ENCODE measurements at places on chromosomes 11 and 22.

- peak; percentile 51 for DNase-seq
These were observed 1.0 kb upstream of the CHRM1 start for GRCh38 chr11:62922189-62922589.

- DNase-seq = no peak
These were observed 12.6 kb downstream of the SERPIND1 start for GRCh38 chr22:20786536-20786979.

GRCh38 chr11:111456086-111456858 is 55.9 kb downstream of the BTG4 start:
- no peak for DNase-seq

DNA sequence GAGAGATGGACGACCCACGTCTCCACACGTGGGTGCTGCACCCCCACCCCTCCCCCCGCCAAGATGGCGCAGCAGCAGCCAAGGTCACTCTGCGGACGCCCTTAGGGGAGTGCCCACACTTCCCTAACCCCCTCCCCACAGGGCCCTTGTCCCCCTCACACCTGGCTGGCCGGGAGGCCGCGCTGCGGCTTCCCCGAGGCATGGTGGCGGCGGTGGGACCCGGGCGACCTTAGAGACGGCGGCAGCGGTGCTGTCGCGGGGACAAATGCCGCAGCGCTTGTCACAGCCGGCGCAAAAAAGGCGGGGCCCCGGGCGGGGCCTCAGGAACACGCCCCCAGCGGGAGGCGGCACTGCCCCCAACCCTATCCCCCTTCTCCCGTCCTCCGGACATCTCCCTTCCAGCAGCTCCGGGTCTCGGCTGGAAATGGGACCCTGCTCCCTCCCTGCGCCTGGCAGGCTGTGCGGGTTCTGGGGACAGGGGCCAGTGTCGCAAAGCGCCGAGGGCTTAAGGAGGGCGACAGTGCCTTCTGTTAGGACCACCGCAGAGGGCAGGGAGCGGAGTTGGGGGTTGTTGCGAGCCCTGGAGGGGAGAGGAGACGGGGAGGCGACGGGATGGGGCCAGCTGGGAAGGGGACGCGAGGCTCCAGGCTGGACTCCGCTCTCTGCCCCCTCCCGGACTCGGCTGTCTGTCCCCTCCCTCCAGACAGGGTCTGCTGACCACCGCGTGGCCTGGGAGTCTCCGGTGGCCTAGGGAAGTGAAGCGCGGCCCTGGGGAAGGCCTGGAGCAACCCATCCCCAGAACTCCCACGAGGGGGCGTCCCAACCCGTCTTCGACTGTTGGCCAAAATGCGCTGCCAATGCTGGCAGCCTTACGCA is at the start of gene CHCHD10:
Gene CHCHD10, minus strand, starts transcription at position 300 of the 876 bp plus-strand sequence. Its CDS starts 98 bp downstream, at position 202.
- peak; percentile 79 for DNase-seq

GRCh38 chr22:21102659-21103267 is 57.0 kb downstream of the LRRC74B start:
- DNase-seq = peak; percentile 82

DNA sequence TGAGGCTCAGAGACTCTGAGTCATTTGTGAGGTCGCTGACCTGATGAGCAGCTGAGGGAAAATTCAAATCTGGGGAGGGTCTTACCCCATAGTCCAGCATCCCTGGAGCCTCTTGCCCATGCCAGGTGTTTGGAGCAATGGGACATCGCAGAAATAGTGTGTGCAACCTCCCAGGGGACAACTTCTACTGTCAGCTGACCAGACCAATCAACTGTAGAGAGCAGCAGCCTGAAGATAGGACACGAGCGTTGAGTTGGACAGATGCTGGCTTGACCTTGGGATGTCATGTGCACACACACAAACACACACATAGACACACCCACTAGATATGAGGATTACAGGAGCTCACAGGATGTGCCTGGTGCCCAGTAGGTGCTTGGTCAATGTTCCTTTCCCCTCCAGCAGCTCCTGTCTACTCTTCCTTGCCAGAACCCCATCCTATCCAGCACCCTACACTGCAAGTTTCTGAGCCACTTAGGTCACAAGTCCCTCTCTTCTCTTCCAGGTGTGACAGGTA is 59.1 kb upstream of the MPEG1 start:
- DNase-seq = no peak

GRCh38 chr11:109857637-109858036 is 235.6 kb upstream of the ZC3H12C start:
- no peak for DNase-seq

DNA sequence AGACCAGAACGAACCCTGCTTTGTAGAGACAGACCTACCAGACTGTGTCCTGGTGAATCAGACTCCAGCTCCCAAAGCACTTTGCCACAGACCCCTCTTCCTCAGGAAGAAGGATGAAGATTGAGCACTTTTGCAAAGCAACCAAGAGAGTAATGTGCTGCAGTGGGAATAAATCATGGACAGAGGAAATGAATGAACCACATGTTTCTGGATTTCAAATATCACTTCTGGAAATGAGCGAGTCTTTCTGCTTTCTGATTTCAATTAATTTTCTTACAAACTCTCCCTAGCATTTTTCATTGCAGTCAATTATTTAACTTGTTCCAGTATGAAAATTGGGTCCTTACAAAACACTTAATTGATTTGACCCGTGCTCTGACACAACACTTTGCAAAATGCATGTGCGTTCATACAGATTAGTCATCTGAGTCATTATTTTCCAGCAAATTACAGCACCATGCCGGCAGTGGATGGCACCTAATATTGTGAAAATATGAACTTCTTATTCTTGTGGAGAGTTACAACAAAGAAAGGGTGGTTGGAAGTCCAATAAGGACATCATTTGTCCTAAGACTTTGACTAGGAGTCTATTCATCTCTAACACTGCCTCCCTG is 315.9 kb upstream of the CCDC90B start:
- no peak for DNase-seq

GRCh38 chr22:24437741-24438328 is 10.4 kb downstream of the ADORA2A start:
- DNase-seq = no peak

GRCh38 chr11:116413301-116414242 is 359.2 kb downstream of the BUD13 start:
- peak; percentile 30 for DNase-seq

GRCh38 chr11:59610289-59610688 is 5.3 kb downstream of the OSBP start:
- DNase-seq = no peak

DNA sequence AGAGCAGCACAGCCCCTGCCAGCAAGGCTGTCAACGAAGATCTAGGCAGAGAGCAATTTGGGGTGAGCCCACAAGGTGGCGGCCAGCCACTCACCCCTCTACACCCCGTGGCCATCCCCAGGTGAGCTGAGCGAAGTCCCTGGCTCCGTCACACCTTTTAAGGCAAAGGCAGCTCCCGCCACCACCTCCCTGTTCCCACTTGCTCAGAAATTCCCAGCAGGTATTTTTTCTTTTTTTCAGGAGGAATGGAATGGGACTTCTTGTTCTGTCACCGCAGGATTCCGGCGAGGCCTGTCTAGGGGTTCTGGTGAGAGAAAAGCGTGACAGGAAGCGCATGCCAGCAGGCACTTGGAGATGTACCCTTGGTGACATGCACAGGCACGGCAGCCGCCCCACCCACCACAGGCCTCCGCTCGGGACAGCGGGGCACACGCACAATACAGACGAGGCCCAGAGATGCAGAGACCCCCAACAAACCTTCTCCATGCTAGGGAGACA is 10.0 kb downstream of the RPL3 start:
- DNase-seq = no peak

DNA sequence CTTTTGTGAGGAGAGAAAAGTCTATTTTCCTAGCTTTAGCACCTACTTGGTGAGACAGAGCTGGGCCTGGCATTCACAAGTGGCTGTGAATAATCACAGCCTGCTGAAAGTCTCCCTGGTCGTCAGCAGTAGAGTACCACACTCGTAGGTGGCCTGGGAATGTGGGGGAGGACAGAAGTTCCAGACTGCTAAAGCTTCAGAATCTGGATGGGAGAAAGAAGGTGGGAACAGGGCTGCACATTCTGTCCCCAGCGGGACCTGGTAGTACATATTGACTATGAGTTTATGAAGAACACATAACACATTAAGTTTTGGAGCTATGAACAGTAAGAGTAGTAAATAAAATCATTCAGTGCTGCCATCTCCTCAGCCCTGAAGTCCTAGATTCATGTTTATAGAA is 19.0 kb upstream of the LIMK2 start:
- DNase-seq = no peak

GRCh38 chr11:106238704-106239360 is 161.4 kb downstream of the AASDHPPT start:
- no peak for DNase-seq

- no peak for DNase-seq
These were observed 1.1 kb upstream of the FXYD2 start for GRCh38 chr11:117825538-117826189.

DNA sequence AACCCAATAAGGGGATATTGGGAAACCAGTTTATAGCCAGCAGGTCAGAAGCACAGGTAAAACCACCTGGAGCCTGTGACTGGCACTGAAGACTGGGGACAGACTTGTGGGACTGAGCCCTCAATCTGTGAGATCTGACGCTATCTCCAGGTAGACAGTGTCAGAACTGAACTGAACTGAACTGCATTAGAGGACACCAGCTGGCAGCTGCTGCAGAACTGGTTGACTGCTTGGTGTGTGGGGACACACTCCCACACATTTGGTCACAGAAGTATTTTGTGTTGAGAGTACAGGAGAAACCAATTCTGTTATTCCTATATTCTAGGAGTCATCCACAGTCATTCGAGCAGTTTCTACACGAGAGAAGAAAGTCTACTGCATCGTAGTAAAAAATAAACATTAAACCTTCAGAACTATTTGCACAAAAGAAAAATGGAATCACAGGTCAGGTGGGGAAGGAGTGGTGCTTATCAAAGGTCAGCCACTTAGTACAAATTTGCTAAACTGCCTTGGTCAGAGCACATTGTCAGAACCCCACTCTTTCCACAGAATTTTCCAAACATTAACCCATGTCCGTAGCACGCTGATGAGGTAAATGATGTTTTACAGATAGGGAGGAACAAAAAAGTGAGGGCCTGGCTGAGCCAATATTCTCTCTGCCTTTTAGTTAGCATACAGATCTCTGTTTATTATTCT is 77.2 kb downstream of the SIK3 start:
- DNase-seq = no peak

- DNase-seq = peak; percentile 14
These were observed 101.1 kb downstream of the GRIK4 start for GRCh38 chr11:120612513-120613263.

- DNase-seq = no peak
These were observed 46.0 kb upstream of the SLC25A1 start for GRCh38 chr22:19224557-19224956.

DNA sequence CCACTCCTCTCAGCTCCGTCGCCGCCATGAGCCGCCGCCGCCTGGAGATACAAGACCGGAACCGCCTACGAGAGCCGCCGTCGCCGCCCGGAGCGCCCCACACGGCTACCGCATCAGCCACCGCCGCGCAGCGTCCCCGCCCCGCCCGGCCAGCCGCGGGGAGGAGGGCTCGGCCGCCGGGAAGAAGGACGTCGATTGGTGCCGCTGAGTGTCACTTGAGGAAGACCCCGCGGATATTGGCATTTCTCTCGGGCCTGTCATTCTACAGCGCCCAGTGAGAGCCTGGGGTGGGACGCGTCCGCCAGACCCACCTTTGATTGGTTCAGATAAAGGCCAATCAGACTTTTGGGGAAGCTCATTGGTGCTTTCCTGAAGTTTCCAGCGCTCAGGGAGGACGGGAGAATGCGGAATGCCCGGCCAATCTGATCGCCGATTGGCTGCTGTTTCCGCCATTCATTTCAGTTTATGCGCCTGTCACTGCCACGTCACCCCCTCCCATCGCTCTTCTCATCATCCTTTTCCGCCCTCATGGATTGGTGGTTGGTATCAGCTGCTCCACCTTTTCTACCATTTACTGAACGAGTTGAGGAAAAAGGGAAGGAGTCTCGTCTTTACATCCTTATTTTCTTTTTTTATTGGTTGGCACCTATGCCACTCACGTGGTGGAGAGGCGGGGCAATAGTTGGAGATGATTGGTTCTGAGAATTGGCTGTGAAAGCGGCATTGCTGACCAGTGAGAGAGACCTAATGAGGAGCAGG is at the start of gene OSBP:
Gene OSBP, minus strand, starts transcription at position 138 of the 759 bp plus-strand sequence. Its CDS starts 110 bp downstream, at position 28.
- DNase-seq = peak; percentile 100

DNA sequence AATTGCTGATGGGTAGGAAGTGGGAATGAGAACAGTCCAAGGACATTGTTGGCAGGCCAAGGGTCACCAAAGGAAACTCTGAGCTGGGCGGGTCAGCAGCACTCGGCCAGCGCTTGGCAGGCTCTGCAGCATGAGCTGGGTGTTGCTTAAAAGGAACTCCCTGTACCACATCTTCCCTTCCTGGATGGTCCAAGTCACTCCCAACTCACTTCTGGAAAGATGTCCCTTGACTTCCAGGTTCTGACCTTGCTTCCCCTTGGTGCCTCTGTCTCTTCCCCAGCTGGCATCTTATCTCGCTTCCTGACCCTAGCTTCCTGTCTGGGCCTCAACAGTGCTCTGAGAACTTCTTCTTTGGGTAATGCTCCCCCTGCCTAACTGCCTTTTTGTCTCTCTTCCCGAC is 24.8 kb upstream of the SWAP70 start:
- no peak for DNase-seq

- no peak for DNase-seq
These were observed 341.7 kb upstream of the MTNR1B start for GRCh38 chr11:92627615-92628256.

DNA sequence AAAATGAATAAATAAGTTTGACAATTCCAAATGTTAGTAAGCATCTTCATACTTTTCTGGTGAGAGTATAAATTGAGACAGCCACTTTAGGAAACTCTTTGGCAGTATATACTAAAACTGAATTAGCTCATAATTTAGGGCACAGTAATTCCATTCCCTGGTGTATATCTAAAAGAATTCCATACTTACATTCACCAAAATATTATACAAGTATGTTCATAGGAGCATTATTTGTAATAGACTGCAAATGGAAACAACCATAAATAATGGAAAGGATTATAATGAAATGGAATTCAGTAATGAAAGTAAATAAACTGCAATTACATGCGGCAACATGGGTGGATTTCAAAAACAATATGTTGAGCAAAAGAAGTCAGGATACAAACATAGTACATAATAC is 315.8 kb upstream of the LRRC4C start:
- no peak for DNase-seq

GRCh38 chr11:18802381-18803257 is 11.0 kb upstream of the PTPN5 start:
- DNase-seq = peak; percentile 89

All from DMS53 (cell line).